Activated T-helper 1 cell treated with anti-CD3 and anti-CD28 coated beads, Interleukin-12 subunit alpha, Interleukin-12 subunit beta, Interleukin-2, Interleukin-4 antibody, amounts not matched to agents 30 ng/mL and 10 ng/mL and 1 ng/mL, durations not matched to agents 14 hours and 24 hours and 36 hours (primary cell): ENCODE measurements at places on chromosomes 2 and 18. TPM values are rescaled to one million over a fixed set of nuclear protein-coding genes. Genes with fewer than 3 reads are reported as not detected.

The LRRC30 gene
- not detected in 2 replicates for total RNA-seq

GRCh38 chr2:166494140-166494624 lies at the start of gene SCN7A:
TSS of gene SCN7A (minus strand) at chr2:166494249. CDS start at chr2:166477696, 16,553 bp downstream.
- H3K4me1 ChIP-seq, result no peaks in the 10 kb centered on the region
- no peak within 1 kb of the TSS for H3K27ac ChIP-seq
- peaks cover 5% of the 10 kb centered on the region for H3K27me3 ChIP-seq
- no peak within 1 kb of the TSS for H3K4me3 ChIP-seq

- H3K27me3 ChIP-seq, result no peaks in the 10 kb centered on the region
- H3K4me1 ChIP-seq, result peaks cover 50% of the 10 kb centered on the region
- DNase-seq, result peak; percentile 93
- H3K36me3 ChIP-seq, result peaks cover 30% of the 10 kb centered on the region
- peak within 1 kb of the TSS; percentile 92 for H3K27ac ChIP-seq
Observed at GRCh38 chr2:196171248-196171871, at the start of gene STK17B. TSS of gene STK17B (minus strand) at chr2:196171578. CDS start at chr2:196163383, 8,195 bp downstream.

The MROH2A gene
- total RNA-seq, result not detected in 2 replicates
